ENCODE measurements at places on chromosomes 3 and 15. TPM values are rescaled to one million over a fixed set of nuclear protein-coding genes. Genes with fewer than 3 reads are reported as not detected.

DNA sequence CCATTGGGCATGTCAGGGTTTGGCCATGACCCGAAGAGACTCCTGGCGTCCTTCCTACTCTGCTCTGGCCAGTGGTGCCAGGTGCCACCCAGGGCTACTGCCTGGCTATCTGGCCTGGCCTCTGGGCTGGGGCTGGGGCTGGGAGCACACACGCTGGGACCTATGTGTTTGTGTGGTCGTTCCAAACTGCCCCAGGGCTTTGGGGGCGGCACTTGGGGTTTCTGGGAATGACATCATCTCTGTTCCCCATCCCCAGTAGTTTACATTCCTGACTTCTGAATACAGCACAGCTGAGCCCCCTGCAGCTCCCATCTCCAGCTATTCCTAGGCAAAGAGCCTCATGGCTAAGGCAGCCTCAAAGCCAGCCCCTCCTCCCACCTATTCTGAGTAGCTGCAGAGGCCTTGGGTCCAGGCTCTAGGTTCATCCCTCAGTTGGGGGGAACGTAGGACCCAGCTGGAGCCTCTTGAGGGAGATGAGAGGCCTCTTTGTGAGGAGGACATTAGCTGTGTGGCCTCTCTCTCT lies 24.3 kb downstream of the PLEKHO2 start:
- DNase-seq = no peak

Gene SH2D7
- not detected for total RNA-seq

DNA sequence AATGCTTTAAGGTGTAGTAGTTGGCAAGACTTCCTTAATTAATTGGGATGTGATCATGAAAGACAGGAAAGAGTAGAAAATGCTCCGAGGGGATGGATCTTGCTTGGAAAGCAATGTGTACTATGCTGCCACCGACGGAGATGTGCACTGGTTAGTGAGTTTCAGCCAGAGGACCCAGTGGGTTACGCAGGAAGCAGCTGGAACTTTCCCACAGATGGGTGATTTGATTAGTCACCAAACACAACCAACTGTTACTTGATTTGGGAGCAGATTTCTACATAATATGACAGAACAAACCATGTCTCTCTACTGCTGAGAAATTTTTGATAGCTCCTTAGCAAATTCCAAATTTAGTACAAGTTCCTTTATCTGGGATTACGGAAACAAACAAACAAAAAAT lies 245.4 kb upstream of the MCTP2 start:
- no peak for DNase-seq

DNA sequence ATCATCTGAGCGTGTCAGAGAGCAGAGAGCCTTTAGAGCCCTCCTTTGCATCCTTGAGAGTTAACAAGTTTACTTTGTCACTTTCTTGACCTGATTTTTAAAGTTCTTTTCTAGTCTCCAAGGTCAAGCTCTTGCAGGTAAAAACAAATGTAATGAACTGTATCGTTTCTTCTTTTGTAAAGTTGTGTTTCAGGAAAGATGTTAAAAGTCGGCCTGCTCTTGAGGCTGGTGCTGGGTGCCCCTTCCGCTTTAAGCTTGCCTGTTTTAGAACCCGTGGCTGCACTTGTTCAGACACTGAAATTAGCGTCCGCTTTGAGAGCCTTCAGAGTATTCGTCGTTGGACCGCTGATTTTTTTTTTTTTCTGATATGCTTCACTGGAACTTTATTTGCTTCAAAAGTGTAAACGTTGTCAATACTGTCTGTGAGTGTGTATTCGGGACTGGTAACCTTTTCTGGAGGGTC lies 52.6 kb upstream of the ULK4 start:
- no peak for DNase-seq

- DNase-seq = no peak
Measured at GRCh38 chr15:58396181-58396580, 35.6 kb upstream of the LIPC start.
